WTC11 (cell line): ENCODE measurements at places on chromosomes 5 and 9. TPM values are rescaled to one million over a fixed set of nuclear protein-coding genes. Genes with fewer than 3 reads are reported as not detected.

Gene MELK
- 44.6 to 53.2 TPM (median 45.7 TPM) in 3 replicates for total RNA-seq

Gene PRDM9
- 0.15 TPM in 1 of 3 replicates, not detected in the others for total RNA-seq

Gene MAP1B
- 65.4 to 95.0 TPM (median 65.7 TPM) in 3 replicates for total RNA-seq

Gene TTC16
- total RNA-seq = not detected in 3 replicates

Gene CCL28
- 1.4 to 2.2 TPM (median 1.9 TPM) in 3 replicates for total RNA-seq

Gene SLC36A2
- total RNA-seq = not detected in 3 replicates

Gene FLT4
- 11.0 to 12.7 TPM (median 12.4 TPM) in 3 replicates for total RNA-seq

Gene CATSPER3
- total RNA-seq = 0.34 to 0.44 TPM (median 0.37 TPM) in 3 replicates

Gene FOXD4
- 0.13 to 0.25 TPM (median 0.21 TPM) in 3 replicates for total RNA-seq

Gene TMC1
- total RNA-seq = 0.31 to 0.41 TPM (median 0.32 TPM) in 3 replicates

Gene UBE2D2
- 183 to 204 TPM (median 184 TPM) in 3 replicates for total RNA-seq

Gene LHX6
- total RNA-seq = 0.71 to 1.5 TPM (median 1.5 TPM) in 3 replicates

Gene GABRA6
- not detected in 3 replicates for total RNA-seq

Gene PDE8B
- total RNA-seq = 0.31 to 0.62 TPM (median 0.53 TPM) in 3 replicates

Gene ERGIC1
- total RNA-seq = 89.8 to 101 TPM (median 97.1 TPM) in 3 replicates

Gene OGN
- 0.11 TPM in 1 of 3 replicates, not detected in the others for total RNA-seq

Gene ADGRD2
- 0.61 to 1.6 TPM (median 1.3 TPM) in 3 replicates for total RNA-seq

Gene GMCL2
- total RNA-seq = not detected in 3 replicates

Gene C9orf78
- total RNA-seq = 34.1 to 36.8 TPM (median 36.4 TPM) in 3 replicates

Gene OR1Q1
- not detected in 3 replicates for total RNA-seq

Gene THOC3
- total RNA-seq = 119 to 125 TPM (median 124 TPM) in 3 replicates

Gene CLINT1
- 74.6 to 79.6 TPM (median 76.1 TPM) in 3 replicates for total RNA-seq

Gene PCDHB7
- total RNA-seq = 0.17 to 0.27 TPM (median 0.23 TPM) in 3 replicates

Gene TSSK1B
- not detected in 3 replicates for total RNA-seq

Gene PCDHA6
- total RNA-seq = 2.0 to 2.4 TPM (median 2.4 TPM) in 3 replicates

Gene TAS2R1
- total RNA-seq = not detected in 3 replicates

Gene IL13
- total RNA-seq = not detected in 3 replicates

Gene DOCK8
- 2.6 to 3.2 TPM (median 2.7 TPM) in 3 replicates for total RNA-seq

Gene PLAC8L1
- total RNA-seq = 0.30 to 0.77 TPM (median 0.55 TPM) in 3 replicates

Gene OR2V1
- total RNA-seq = not detected in 3 replicates

Gene BHMT2
- 0.11 to 0.27 TPM in 2 of 3 replicates, not detected in the other for total RNA-seq

Gene CCL27
- 0.68 to 1.0 TPM (median 0.89 TPM) in 3 replicates for total RNA-seq
